Activated effector memory CD4-positive, alpha-beta T cell treated with Interleukin-2 at 50 U/mL for 16 hours (primary cell): ENCODE measurements at places on chromosomes 4 and X.

GRCh38 chrX:107625739-107626138 lies 2.6 kb upstream of the PRPS1 start:
- no peak for DNase-seq

DNA sequence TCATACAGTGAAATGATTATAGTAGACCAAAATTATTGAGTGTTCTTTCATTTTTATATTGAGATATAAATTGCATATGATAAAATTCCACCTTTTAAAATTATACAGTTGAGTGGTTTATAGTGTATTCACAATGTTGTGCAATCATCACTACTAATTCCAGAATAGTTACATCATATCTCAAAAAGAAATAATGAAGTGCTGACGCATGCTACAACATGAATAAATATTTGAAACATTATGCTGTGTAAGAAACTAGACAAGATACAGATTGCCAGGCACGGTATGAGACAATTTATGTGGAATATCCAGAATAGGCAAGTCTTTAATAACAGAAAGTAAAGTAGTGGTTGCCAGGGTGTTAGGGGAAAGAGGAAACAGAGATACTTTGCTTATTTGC lies 871.7 kb downstream of the FAM133A start:
- DNase-seq: no peak

- no peak for DNase-seq
Observed at GRCh38 chr4:173337463-173337862, 3.3 kb upstream of the HMGB2 start.

DNA sequence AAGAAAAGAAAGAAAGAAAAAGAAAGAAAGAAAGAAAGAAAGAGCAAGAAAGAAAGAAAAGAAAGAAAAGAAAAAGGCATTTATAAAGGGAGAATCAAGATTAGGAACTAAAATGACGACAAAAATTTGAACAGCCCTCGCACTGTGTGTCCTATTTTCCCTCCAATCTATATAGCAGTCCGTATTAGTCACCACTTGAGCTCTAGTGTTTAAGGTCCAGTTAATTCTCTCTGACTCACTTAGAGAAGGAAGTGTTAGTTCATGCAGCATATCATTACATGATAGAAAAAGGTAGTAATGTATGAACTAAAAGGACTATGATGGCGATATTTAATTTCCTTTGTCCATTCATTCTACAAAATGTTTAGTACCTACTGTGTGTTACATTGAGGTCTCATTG lies 122.7 kb downstream of the CBLL2 start:
- DNase-seq: no peak

DNA sequence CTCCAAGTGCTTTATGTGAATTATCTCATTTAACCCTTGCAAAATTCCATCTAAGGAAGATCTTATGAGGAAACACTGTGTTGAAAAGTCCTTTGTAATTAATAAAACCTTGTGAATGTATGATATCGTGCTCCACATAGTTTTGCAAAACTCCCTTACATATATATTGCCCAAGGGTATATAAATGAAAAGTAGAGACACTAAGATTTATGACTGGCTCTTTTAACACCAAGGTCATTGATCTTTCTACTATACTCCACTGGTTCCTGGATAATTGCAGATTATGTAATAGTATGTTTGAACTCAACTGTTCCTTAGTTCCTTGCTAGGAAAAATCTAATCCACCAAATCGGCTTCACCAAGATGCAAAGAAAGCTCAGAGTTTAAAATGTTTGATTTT lies 48.0 kb upstream of the TMEM33 start:
- no peak for DNase-seq

GRCh38 chrX:1440506-1440905 lies 12.2 kb downstream of the ASMTL start:
- no peak for DNase-seq

GRCh38 chr4:79623021-79623870 lies 215.2 kb upstream of the GK2 start:
- DNase-seq: no peak

- DNase-seq: no peak
Observed at GRCh38 chr4:173171098-173171497, 2.5 kb downstream of the GALNT7 start.

GRCh38 chr4:112633477-112634235 lies 3.1 kb downstream of the ZGRF1 start:
- DNase-seq: no peak

DNA sequence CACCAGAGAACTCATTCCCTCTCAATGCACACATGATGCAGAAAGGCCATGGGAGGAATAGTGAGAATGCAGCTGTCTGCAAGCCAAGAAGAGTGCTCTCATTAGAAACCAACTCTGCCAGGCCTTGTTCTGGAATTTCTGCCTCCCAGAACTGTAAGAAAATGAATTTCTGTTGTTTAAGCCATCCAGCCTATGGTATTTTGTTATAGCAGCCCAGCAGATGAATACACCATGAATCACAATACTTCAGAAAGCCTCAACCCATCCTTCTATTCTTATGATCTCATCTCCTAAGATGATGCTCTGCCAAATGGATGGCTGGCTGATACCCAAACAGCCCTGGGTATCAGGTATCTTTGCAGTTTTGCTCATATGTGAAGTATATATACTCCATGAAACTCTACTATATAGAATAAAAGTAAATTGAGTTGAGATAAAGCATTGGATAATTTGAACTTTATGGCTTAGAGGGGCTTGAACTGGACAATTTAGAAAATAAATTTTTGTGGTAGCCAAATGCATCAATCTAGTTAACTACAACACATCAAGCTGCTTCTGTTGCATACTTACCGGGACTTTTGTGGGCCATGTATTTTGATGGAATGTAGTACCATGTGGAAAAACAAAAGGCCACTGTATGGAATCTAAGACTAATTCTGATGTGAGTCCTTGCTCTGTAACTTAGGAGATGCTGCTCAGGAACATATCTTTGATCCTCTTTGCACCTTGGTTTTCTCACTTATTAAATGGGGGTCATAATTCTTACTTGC lies 245.9 kb downstream of the HS3ST1 start:
- no peak for DNase-seq

GRCh38 chrX:119417842-119418241 lies 18.7 kb downstream of the SLC25A43 start:
- DNase-seq: no peak

DNA sequence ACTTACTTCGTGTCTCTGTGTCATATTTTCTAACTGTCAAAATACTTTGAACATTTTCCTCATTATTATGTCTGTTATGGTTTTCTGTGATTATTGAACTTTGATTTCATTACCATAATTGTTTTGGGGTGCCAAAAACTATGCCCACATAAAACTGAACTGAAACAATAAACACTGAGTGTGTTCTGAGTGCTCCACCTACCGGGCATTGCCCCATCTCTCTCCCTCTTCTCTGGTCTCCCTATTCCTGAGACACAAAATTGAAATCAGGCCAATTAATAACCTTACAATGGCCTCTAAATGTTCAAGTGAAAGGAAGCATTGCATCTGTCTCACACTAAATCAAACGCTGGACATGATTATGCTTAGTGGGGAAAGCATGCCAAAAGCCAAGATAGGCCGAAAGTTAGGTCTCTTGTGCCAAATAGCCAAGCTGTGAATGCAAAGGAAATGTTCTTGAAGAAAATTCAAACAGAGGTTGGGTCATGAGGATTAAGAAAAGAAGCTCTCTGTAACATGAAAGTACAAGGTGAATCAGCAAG lies 972.3 kb downstream of the PCDH7 start:
- no peak for DNase-seq

- no peak for DNase-seq
Observed at GRCh38 chrX:145729635-145730034, 88.0 kb upstream of the SLITRK2 start.

- DNase-seq: no peak
Observed at GRCh38 chrX:153471663-153472280, 1.4 kb upstream of the HAUS7 start.

- no peak for DNase-seq
Observed at GRCh38 chr4:81214881-81215868, at the start of gene PRKG2. Gene PRKG2, minus strand, starts transcription at chr4:81215222. Its CDS starts 10,175 bp downstream, at chr4:81205047.

DNA sequence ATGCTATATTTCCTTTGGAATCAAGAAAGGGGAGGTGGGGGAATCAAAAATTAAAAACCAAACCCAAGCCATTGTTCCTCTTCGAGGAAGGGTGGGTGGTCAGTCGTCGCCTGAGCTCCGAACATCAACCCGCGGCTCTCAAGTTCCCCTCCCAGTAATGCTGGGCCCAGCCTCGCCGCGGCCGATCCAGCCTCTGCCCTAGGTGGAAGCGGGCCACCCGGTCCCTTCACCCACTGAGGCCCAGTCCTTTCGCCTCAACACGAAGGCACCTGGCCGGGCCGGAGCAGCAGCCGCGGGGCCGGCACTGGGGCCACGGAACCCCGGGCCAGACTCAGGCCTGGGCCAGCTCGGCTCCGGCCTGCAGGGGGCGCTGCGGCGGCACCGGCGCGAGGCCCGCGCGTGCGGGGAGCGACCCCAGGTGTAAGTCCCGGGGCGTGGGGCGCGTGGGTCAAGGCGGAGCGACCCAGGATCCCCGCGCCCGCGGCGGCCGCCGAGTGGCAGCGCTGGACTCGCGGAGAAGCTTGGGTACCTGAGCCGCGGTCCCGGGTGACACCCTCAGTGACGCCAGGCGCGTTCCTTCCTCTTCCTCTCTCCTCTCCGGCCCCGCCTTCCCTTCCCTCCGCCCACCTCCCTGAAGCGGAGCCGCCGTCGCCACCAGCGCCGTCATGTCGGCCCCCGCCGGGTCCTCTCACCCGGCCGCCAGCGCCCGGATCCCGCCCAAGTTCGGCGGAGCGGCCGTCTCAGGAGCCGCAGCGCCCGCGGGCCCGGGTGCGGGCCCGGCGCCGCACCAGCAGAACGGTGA lies at the start of gene SEC24B:
Gene SEC24B, plus strand, starts transcription at position 611 of the 802 bp plus-strand sequence. Its CDS starts 55 bp downstream, at position 666.
- peak; percentile 85 for DNase-seq

GRCh38 chr4:114691865-114692264 lies 93.3 kb downstream of the UGT8 start:
- no peak for DNase-seq

DNA sequence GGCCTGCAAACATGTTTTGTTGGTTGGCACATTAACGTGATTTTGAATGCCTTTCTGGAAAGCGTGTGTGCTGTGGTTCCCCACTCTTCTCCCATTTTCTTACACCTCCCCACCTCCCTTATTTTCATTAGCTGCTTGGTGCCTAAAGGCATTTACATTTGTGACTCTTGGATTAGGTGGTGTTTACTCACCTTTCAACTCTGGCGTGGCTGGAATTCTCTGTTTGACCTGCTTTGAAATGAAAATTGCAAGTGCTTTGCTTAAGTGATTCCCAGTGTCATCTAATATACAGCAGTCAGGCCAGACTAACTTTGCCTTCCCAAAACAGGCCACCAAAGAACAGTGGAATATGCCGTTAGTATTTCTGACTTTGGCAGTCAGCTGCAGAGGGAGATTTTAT lies 80.5 kb downstream of the NHSL2 start:
- DNase-seq: no peak

GRCh38 chrX:38666909-38667308 lies 105.6 kb downstream of the TSPAN7 start:
- DNase-seq: no peak

DNA sequence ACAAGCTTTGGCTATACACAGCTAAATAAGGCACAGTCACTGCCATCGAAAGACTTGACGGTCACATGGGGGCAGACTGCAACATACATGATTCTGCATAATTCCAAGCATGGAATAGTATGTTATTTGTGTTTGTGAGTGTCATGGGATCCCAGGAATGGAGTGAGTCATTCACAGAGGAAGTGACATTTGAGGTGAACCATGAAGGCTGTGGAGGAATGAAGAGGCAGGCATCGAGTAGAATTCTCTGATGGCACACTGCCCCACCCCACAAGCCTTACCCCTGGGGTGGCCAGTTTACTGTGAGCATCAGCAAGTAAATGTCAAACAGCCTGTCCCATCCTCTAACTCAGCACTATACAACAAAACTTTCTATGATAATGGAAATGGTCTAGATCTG lies 619.7 kb downstream of the MID1IP1 start:
- DNase-seq: no peak

DNA sequence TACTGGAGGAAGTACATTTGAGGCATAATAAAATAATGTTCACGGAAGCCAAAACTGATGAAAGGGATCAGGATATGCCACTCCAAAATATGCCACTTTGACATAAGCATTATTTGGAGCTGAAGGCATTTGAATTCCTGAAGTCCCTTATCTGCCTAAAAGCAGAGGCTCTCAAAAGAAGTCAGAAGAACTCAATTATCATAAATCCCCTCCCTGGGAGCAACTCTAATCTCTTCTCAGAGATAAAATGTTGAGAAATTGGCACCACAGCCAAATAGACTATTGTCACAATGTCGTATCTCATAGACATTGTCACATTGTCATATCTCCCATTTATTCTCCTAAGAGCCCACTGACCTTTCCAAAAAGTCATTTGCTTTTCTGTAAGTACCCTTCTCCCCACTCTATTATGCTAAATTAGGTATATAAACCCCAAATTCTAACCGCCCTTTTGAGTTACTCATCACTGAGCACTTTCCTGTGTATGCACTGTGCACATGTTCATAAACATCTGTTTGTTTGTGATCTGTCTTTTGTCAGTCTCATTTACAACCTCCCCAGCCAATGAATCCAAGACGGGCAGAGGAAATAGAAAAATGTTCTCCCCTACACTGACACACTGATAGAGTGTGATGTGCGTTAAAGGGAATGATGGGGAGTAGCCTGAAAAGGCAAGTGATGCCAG lies 78.5 kb upstream of the NAF1 start:
- no peak for DNase-seq

GRCh38 chr4:108427946-108428485 lies 192.4 kb upstream of the RPL34 start:
- no peak for DNase-seq

GRCh38 chr4:148901075-148901705 lies 459.0 kb upstream of the NR3C2 start:
- DNase-seq: no peak

- DNase-seq: no peak
Observed at GRCh38 chrX:128460835-128461234, 408.6 kb upstream of the ACTRT1 start.

DNA sequence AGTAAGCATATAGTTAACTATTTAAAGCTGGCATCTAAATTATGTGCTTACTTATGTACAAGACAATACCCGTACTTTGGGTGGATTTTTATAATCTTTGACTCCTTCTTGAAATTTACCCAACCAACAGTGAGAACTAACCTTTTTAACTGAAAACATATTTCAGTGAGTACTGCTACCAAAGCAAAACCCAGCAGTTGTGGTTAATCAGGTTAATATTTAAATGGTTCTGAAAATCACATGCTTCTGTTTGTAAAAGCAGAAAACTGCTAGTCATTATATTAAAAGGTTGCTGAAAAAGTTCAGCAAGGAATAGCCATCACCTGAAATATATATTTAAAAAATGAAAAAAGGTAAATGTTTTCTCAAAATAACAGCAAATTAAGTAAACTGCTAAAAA lies 20.0 kb downstream of the UBE2D3 start:
- DNase-seq: no peak

DNA sequence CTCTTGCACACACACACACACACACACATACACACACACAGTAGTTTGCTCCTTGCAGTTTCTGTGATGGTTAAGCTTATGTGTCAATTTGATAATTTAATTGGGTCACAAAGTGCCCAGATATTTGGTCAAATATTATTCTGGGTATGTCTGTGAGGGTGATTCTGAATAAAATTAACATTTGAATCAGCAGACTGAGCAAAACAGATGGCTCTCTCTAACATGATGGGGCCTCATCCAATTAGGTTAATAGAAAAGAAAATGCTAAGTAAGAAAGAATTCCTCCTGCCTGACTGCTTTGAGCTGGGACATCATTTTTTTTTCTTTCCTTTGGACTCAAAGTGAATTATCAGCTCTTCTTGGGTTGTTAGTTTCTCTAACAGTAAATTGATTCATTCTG lies 191.2 kb upstream of the INTU start:
- no peak for DNase-seq
